M059J (cell line): ENCODE measurements at places on chromosomes 7 and 10. TPM values are rescaled to one million over a fixed set of nuclear protein-coding genes. Genes with fewer than 3 reads are reported as not detected.

GRCh38 chr7:74657692-74658177 lies at the start of gene GTF2I:
Gene GTF2I, plus strand, starts transcription at chr7:74657718. Its CDS starts 31,411 bp downstream, at chr7:74689129.
- DNase-seq, result no peak

Gene CCDC172
- not detected in 2 replicates for total RNA-seq

DNA sequence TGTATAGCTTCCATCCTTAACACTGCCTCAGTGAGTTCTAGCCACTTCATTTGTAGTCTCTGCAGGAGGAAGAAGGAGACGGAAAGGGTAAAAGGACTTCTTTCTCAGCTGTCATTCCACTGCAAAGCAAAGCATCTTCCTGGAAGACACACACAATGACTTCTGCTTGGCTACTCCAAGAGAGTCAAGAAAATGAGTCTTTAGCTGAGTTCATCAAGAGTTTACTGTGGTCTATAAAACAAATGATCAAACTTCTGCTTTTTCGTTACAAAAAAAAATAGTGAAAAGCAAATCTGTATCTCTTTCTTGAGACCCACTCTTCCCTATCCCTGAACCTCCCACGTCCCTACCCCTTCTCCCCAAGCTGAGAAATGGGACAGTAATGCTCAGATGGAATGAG lies 205.0 kb upstream of the AHR start:
- DNase-seq, result no peak

DNA sequence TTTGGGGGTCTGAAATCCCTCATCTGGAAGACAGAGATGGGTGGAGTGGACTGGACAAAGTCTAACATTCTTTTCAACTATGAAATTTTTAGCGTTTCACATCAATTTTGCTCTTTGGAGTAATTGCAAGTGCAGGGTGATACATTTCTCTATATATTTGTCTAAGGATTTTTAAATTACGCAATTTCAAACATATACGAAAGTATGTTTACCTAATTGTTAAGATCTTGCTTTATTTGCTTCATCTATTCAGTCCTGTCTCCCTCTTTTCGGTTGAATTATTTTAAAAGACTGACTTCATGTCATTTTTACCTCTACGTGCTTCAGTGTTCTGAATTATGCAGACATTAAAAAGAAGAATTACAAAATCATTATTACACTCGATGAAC lies 101.9 kb upstream of the CREB5 start:
- DNase-seq, result no peak

GRCh38 chr7:74059681-74060588 lies 23.7 kb upstream of the LIMK1 start:
- peak; percentile 89 for DNase-seq

DNA sequence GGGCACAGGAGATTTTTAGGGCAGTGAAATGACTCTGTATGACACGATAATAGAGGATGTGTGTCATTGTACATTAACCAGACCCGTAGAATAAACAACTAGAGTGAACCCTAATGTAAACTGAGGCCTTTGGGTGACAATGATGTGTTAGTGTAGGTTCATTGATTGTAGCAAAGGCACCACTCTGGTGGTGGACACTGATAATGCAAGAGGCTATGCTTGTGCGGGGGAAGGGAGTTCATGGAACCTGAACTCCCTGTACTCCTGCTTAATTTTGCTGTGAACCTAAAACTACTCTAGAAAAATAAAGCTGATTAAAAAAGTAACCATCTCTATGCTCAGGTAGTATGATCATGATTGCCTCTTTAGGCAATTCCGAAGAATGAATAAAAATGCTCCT lies 96.3 kb upstream of the VIPR2 start:
- no peak for DNase-seq
